Immature natural killer cell (primary cell): ENCODE measurements at places on chromosomes 6 and 20.

- H3K36me3 ChIP-seq = no peaks in the 10 kb centered on the region
- no peak overlapping the region for H3K4me3 ChIP-seq
- no peak for DNase-seq
- no peaks in the 10 kb centered on the region for H3K4me1 ChIP-seq
- H3K27me3 ChIP-seq = no peaks in the 10 kb centered on the region
Measured at GRCh38 chr6:101454106-101454676, 60.7 kb downstream of the GRIK2 start.

- peaks cover 6% of the 10 kb centered on the region for H3K27me3 ChIP-seq
- H3K4me3 ChIP-seq = no peak overlapping the region
- no peaks in the 10 kb centered on the region for H3K4me1 ChIP-seq
- no peak overlapping the region for H3K27ac ChIP-seq
- no peaks in the 10 kb centered on the region for H3K36me3 ChIP-seq
Measured at GRCh38 chr6:105867821-105868220, 218.3 kb upstream of the PRDM1 start.

- H3K27ac ChIP-seq = peak overlapping the region; percentile 9
- peaks cover 84% of the 10 kb centered on the region for H3K4me1 ChIP-seq
- H3K4me3 ChIP-seq = peak overlapping the region; percentile 18
- DNase-seq = no peak
- peaks cover 18% of the 10 kb centered on the region for H3K36me3 ChIP-seq
Measured at GRCh38 chr6:144155529-144155928, 5.2 kb downstream of the STX11 start.

DNA sequence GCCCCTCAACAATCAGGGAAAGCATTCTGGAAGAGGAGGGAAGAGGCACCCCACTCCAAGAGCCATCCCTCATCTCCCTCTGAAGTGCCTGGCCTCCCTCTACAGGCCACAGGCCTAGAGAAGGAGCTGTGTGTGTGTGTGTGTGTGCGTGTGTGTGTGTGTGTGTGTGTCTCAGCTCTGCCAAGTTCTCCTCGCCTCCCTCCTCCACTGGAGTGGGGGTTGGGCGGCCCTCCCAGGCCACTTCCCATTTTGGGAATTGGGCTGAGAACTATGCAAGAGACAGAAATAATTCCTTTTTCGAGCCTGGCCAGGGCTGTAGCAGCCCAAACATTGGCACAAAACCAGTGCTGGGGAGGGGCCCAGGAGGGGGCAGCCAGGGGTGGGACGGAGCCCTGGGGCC, 35.7 kb downstream of the KCNB1 start:
- no peak overlapping the region for H3K4me3 ChIP-seq
- peaks cover 29% of the 10 kb centered on the region for H3K27me3 ChIP-seq
- H3K4me1 ChIP-seq = no peaks in the 10 kb centered on the region
- no peaks in the 10 kb centered on the region for H3K36me3 ChIP-seq
- no peak overlapping the region for H3K27ac ChIP-seq

- H3K27me3 ChIP-seq = peaks cover 19% of the 10 kb centered on the region
- peak overlapping the region; percentile 12 for H3K4me3 ChIP-seq
- H3K4me1 ChIP-seq = no peaks in the 10 kb centered on the region
- H3K27ac ChIP-seq = no peak overlapping the region
- no peaks in the 10 kb centered on the region for H3K36me3 ChIP-seq
- DNase-seq = no peak
Measured at GRCh38 chr6:30981942-30982772, 1.4 kb upstream of the MUC21 start.

DNA sequence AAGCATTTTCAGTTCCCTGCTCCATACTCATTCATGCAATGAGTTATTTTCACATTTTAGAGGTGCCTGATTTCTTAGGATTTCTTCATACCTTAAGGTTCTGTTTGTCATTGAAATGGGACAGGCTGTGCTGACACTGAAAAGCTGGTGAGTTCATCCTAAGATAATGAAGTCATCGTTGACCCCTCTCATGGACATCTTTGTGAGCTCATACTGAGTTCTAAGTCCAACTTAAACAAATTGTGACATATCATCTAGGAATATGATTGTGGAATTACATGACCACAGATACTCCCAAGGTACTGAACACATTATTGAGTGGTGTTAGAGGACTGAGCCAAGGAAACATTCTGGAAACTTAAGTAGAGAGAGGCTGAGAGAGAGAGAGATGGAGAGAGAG, 224.8 kb upstream of the JAG1 start:
- no peaks in the 10 kb centered on the region for H3K4me1 ChIP-seq
- H3K36me3 ChIP-seq = no peaks in the 10 kb centered on the region
- no peak overlapping the region for H3K4me3 ChIP-seq
- no peak overlapping the region for H3K27ac ChIP-seq
